ENCODE measurements at places on chromosomes 11 and 22.

GRCh38 chr11:1702506-1702905 lies 5.5 kb downstream of the KRTAP5-6 start:
- DNase-seq, result no peak

DNA sequence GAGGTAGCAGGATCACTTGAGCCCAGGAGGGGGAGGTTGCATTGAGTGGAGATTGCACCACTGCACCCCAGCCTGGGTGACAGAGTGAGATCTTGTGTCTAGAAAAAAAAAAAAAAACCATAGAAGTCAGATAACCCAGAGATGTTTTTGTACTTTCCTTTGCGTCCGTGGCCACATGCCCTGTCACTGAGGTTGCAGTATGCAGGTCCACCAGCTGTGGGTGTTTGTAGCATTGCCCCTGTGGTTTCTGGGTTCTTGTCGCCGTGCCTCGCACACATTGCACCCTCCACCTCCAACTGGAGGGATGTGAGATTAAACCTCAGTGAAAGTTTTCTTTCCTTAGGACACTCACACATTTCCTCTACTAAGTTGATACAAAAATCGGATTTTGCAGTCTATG lies 70.3 kb downstream of the TNRC6B start:
- no peak for DNase-seq

GRCh38 chr11:10653946-10654810 lies 39.4 kb downstream of the IRAG1 start:
- DNase-seq, result no peak

DNA sequence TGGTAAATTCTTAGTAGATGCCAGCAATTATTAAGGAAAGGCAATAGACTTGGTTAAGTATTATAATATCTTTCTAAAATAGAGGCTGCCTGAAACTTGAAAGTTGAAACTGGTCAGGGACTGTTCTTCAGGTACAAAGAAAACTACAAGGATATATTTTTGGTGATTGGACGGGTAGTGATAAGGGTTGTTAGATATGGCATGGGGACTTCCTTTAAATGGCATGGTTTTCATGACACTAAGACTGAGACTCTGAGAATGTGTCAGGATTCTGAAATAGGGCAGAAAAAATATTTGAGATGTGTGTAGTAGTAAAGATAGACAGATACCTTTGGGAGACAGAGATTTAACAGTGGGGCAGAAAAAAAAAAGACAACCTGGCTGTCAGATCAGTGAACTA lies 108.4 kb upstream of the SLC5A12 start:
- no peak for DNase-seq
